Activated T-cell treated with anti-CD3 and anti-CD28 coated beads for 4 hours (primary cell): ENCODE measurements at places on chromosomes 2 and 18.

- no peak for DNase-seq
These were observed 5.1 kb upstream of the PIEZO2 start for GRCh38 chr18:11154368-11154989.

- DNase-seq = no peak
These were observed 163.6 kb upstream of the RBMS1 start for GRCh38 chr2:160657196-160657595.

DNA sequence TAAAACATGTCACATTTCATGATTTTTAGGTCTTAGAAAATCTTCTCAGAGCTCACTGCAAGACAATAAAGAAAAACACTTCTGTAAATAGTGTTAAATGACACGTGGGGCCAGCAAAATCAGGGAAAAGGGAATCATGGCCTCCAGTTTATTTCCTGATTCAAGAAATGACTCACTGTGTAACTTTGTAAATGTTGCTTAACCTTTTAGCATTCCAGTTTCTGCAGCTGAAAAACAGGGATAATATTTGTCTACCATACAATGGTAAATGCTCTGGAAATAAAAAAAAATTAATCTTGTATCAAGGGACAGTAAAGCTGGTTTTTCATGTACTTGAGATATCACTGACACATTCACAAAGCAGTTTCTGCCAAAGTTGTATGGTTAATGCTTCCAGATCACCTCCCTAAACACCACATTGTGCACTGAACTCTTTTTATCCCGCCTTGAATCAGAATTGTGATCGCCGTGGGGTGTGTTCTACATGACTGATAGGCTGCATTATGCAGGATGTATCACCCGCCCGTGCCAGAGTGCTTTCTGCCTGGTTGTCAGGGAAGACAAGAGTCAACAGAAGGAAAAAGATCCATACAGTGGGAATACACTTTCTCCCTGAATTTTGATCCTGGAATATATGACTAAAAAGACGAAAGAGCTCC is 238.8 kb downstream of the IKZF2 start:
- DNase-seq = no peak

DNA sequence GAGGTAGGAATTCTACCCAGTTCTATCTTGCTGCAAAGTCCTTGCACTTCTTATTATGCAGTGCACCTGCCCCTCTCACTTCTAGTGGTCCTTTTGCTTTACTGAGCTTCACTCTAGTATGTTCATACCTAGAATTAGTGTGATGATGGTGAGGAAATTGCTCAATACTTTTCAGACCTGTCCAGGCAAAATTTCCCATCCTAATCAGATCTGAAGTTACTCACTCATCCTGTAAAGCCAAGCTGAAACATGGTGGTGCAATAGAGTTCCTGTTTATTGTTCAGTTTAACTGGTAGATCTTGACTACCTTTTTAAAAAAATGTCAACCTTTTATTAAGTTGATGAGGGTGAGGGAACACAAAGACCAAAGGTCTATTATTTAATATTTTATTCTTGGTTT is 12.6 kb upstream of the FIGN start:
- no peak for DNase-seq

GRCh38 chr18:58520969-58521368 is 107.9 kb downstream of the ALPK2 start:
- no peak for DNase-seq

DNA sequence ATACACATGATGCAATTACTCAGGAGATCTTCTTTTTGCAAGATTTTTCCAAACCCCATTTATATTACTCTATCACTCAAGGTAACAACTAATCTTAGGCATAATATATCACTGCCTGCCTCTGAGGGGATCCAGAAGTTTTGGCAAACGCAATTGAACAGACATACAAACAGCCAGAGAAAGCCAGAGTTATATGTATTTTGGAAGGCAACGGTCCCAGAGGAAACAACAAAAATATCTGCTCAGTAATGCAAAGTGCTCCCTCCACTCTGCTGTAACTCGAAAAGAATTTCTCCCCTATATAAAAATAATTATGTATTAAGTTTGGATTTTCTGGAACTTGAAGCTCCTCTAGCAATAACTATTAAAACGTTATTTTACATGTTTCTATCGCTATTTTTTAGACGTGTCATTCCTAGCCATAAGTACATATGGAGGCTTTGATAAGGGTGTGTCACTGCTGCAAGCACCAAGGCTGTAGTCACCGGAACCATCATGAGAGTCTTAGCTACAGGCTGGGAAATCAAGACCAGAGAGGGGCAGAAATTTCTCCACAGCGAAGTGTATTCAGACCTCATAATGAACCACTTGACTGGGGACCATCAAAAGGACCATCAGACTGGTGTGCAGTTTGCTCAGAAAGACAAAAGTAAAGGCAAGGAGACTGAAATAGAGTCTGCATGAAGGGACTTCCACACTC is 3.7 kb upstream of the GKN1 start:
- DNase-seq = no peak

GRCh38 chr2:188292348-188293239 is 920 bp downstream of the GULP1 start:
- no peak for DNase-seq

DNA sequence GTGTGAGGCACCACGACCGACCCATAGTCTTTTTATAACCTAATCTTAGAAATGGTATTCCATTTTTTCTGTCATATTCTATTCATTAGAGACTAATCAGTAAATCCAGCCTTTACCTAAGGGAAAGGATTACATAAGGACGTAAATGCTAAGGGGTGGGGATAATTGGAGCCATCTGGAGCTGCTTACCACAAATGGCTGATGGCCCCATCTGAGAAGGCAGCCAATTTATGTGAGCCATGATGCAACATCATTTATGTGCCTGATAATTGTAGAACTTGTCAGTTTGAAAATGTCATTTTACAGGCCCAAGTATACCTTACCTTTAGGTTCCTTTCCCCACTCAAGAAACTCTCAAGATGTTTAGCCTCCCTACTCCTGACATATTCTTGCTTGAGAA is 44.0 kb downstream of the ARHGEF33 start:
- DNase-seq = no peak

DNA sequence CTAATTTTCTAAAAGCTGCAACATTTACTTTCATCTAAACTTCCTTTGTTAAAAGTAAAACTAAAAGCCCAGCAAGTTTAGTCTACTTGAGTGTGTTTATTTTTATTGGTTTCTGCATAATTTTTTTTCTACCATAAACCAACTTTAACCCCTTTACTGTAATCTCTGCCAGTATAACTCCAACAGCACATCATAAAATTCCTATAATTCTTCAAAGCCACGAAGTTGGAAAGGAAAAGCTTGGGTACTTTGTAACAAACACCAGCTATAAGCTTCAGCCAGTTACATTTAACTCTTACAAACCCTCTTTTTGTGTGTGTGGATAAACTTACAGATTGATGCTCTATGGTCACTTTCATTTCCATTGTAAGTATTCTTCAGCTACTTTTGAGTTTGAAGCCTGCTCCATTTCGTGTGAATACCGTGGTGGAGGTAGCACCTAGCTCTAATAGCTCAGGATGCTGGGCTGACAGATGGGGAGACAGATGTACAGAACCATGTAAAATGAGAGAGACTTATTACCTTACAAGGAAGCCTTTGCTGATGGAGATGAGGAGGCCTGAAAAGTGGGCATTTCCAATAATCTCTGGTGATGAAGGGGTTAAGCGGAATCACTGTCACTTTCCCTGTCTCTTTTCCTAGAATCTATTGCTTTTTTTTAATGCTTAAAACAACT is 42.5 kb downstream of the ZEB2 start:
- no peak for DNase-seq

GRCh38 chr2:113846429-113846828 is 43.5 kb upstream of the ACTR3 start:
- DNase-seq = no peak

- no peak for DNase-seq
These were observed 241.9 kb upstream of the CDH20 start for GRCh38 chr18:61091379-61091778.

DNA sequence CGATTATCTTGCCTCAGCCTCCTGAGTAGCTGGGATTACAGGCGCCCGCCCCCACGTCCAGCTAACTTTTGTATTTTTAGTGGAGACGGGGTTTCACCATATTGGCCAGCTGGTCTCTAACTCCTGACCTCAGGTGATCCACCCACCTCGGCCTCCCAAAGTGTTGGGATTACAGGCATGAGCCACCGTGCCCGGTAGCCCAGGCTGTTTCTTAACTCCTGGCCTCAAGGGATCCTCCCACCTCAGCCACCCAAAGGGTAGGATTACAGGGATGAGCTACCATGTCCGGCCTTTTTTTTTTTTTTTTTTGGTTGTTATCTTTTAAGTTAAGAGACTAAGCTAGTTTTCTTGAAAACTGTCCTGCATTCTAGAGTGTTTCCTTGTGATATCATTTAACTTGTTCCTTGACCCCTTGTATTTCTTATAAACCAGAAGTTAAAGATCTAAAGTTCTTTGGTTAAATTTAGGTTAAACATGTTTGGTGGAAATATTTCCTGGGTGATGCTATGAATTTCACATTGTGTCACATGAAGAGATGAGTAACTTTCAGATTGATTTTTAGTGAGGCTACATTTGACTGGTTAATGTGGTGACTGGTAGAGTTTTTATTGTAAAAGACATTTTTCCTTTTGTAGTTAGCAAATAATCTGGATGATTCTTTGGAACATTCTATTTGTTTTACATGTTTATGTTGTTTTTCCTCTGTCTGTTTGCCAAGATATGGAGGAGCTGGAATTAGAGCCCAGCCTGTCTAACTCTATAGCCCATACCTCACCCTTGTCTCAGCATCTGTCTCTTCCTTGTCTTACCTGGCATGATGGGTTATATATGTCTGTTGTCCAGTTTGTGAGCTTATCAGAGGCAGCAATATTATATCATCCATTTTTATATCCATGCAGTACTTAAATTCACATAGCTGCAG is 5.2 kb downstream of the NCAPH start:
- DNase-seq = no peak
